AG04450 (cell line): ENCODE measurements at places on chromosomes 16 and 17.

- DNase-seq: no peak
Observed at GRCh38 chr16:51022955-51023354, 128.1 kb downstream of the SALL1 start.

DNA sequence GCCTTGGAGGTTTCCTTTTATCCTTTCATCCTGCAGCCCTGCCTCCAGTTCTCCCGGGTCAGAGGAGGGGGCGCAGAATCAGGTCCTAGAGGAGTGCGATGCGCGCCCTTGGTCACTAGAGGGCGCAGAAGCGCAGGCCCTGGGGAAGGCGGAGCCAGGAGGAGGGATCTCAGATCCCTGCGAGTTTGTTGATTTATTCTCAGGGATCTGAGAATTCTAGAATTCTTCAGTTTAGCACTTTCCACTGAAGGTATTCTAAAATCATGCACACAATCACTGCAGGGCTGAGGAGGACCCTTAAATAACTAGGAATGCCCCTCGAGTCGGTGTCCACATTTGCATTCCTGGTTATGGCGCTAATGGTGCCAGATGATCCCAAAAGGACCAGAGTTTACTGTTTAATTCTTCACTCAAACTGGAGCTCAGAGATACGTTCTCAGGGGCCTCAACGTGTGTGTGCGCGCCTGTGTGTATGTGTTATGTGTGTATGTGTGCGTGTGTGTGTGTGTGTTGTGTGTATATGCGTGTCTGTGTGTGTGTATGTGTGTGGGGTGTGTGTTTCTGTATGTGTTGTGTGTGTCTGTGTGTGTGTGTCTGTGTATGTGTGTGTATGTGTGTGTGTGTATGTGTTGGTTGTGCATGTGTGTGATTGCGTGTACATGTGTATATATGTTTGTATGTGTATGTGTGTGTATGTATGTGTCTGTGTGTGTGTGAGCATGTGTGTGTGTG is 6.9 kb upstream of the ELAC2 start:
- DNase-seq: peak; percentile 16

- DNase-seq: no peak
Observed at GRCh38 chr17:77959126-77959925, 823 bp downstream of the TNRC6C start.

GRCh38 chr17:61002316-61002736 is 324.7 kb downstream of the BCAS3 start:
- DNase-seq: peak; percentile 27

GRCh38 chr16:11615748-11616447 is 29.2 kb upstream of the LITAF start:
- no peak for DNase-seq

DNA sequence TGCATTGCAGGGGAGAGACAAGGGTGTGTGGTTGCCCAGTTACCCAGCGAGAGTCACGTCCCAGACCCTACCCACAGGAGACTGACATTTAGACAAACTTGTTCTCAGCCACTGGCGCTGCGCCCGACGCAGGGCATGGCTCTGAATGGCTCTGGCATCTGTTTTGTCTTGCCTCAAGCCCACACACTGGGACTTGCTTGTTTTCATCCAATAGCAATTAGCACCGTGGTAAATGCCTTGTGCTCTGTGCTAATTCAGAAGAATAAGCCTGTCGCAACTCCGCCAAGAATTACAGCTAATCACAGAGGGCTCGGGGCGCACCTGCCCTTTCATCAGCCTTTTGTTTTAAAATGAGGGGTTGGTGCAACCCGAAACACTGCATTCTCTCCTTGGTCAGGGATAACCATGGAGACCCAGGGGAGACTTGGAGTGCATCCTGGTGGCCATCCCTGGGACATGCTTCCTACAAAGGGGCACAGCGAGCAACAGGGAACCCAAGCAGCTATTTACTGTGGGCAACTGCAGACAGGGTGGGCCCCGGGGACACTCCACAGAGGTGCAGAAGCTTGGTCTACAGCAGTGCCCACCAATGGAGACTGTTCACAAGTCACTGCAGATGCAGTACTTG is 220.6 kb upstream of the ZFHX3 start:
- no peak for DNase-seq

DNA sequence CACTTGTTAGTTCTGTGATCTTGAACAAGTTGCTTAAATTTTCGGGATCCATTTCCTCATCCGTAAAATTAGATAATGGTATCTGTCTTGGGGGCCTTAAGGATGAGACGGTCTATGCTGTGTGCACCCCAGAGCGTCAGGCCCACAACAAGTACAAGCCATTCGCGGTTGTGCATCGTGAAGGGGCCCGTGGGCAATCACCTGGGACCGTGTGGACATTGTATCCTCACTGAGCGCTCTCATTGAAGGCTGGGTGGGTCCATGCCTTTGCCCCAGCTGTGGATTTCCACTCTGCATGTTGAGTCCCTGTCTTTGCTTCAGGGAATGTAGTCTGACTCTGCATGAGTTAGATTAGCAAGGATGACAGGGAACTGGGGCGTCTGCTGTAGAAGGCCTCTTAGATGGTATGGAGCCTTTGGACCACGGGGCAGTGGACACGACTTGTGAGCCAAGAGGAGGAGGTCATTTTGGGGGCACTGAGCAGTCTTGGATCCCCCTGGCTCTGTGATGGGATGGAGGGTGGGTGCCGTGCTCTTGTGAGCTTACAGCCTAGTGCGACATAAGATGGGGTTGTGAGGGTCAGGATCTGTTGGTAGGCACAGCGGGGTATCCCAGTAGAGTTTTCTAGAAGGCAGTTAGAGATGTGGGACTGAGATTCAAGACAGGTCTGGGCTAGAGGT is 89.5 kb downstream of the SNX29 start:
- no peak for DNase-seq

GRCh38 chr17:54620399-54620978 is 280.2 kb upstream of the TOM1L1 start:
- DNase-seq: no peak

DNA sequence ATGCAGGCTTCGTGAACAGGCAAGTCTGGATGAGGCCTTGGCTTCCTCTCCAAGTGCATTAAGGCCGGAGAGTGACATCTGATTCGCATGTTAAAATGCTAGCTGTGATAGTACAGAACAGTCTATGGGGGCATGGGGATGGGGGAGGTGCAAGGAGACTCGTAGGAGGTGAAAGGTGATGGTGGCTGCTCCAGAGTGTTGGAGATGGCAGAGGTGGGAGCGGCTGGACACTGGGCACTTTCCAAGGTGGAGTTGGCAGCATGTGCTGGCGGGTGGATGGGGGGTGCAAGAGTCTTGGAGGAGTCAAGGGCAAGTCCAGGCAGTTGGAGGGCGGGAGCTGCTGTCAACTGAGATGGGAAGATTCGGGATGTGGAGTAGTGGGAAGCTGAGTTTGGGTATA is 350.9 kb upstream of the TNRC6C start:
- DNase-seq: no peak

- DNase-seq: no peak
Observed at GRCh38 chr17:51263006-51263405, 2.7 kb downstream of the UTP18 start.

GRCh38 chr17:60641810-60642220 is 35.8 kb upstream of the BCAS3 start:
- DNase-seq: peak; percentile 53

DNA sequence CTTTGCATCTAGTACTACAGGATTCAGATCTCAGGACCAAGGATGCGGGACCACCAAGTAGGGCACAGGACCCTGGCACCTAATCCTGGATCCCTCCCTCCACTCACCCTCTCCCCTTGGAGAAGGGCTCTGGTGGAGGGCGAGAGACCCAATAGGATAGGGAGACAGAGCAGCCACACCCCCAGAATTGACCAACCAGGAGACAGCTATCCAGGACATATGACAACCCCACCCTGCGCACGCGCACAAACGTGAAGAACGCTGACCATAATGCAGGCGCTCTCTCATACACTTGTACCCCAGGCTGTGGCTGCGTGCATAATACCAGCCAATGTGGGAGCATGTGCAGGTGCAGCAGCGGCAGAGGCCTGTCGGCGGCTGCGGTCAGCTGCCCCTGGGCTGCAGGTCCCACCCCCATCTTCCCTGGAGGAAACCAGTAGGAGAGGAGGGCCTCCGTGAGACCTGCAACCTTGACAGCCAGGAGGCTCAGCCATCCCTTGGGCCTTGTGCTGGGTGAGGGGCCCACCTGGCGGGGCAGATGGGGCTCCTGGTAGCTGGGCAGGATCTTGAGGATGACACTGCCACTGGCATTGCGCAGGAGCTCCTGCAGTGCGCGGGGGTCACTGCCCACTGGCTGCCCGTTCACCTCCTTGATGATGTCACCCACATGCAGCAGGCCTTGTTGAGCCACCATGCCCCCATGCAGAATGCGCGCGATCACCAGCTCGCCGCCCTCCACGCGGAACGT is 25.4 kb downstream of the MPP2 start:
- DNase-seq: no peak

DNA sequence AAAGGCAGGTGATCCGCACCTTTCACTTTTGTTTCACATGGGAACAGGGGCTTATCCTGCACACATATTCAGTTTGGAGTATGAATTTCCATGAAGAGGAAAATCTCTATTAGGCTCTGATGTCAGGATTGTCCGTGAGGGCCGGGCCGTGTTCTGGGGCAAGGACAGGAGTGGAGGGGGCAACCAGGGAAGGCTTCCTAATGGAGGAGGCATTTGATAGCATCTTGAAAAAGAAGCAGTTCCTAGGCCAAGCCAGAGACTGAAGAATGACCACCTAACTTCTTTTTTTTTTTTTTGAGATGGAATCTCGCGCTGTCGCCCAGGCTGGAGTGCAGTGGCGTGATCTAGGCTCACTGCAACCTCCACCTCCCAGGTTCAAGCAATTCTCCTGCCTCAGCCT is 174.2 kb downstream of the SEC14L1 start:
- DNase-seq: no peak

DNA sequence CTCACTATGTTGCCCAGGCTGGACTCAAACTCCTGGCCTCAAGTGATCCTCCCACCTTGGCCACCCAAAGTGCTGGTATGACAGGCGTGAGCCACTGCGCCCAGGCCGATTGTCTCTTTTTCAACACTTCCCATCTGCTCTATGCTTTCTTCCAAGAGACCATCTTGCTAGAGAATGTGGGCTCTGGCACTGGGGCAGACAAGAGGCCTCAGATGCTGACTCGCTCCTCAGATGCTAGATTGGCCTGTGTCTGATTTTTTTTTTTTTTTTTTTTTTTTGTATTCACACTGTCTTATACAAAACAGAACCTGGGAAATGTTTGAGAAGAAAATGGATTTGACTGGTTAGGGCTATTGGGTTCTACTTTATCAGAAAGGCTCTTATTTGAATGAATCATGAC is 58.2 kb downstream of the CYB5D2 start:
- no peak for DNase-seq

GRCh38 chr17:58528443-58528842 is 14.0 kb upstream of the MTMR4 start:
- no peak for DNase-seq

GRCh38 chr17:82241183-82241925 is 12.5 kb downstream of the SLC16A3 start:
- no peak for DNase-seq
